ENCODE measurements at places on chromosomes 2 and 18.

DNA sequence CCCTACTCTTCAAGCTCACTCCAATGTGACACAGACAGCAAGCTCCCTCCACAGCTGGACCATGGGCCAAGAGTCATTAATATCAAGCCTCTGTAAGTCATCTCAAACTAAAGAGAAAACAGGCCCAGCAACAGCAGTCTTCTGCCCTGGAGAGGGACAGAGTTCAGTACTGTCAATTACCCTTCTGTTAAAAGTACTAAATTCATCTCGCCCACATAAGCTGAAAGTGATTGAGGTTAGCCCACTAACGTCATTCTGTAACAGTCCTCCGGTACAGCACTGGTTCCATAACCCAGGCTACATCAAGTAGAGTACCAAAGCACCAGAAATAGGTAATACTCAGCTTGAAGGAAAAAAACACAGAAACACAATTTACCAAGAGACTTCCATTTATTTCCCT, 25.9 kb downstream of the THADA start:
- no peak for DNase-seq

DNA sequence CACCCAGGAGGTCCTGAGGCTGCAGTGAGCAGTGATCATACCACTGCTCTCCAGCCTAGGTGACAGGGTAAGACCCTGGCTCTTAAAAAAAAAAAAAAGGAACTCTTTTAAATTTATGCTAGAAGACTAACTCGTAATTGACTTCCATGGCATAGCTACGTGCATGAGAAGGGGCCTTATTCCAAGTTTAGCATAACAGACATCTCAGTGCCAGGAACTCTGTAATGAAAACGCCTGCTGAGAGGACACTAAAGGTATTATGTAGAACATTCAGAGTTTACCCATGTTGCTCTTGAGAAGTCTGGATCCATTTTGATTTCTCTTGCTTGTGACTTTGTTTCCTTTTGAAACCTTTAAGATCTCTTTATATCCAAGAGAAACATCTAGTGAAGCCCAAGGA, 276.0 kb downstream of the ZNF407 start:
- no peak for DNase-seq

DNA sequence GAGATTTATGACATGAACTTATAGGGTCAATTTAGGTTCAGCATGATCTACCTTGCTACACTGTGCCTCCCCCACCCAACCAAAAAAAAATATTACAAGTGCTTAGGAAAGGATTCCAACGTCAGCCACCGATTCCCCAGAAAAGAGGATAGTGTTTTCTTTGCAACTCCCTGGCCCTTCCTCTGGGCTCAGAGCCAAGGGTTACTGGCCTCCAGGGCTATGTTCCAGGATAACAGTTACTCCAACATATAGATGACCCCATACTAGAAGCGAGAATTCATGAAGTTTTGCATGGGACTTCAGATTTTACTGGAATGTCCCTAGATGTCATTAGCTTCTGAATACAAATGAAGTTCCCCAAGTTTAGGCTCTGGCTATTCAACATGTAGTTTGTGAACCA, 172.1 kb downstream of the UPP2 start:
- no peak for DNase-seq

- no peak for DNase-seq
These were observed 113.3 kb downstream of the LDLRAD4 start for GRCh38 chr18:13331846-13332245.

- no peak for DNase-seq
These were observed 8.6 kb downstream of the CYS1 start for GRCh38 chr2:10071595-10071994.

DNA sequence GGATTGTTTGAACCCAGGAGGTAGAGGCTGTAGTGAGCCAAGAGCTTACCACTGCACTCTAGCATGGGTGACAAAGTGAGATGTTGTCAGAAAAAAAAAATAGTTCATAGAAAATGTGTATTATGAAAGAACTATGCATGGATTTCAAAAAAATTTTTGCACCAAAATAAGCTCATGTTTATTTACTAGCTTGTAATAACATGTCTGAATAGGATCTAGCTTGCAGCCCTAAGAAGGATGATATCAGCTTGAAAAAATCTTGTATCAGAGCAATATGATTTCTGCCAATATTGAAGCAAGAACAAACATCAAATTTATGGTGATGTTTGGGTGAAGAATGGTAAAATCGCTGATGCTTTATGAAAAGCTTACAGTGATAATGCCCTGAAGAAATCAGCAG, 97.0 kb upstream of the RFX8 start:
- DNase-seq = no peak

- no peak for DNase-seq
These were observed 103.8 kb upstream of the CDC42EP3 start for GRCh38 chr2:37774976-37775907.

DNA sequence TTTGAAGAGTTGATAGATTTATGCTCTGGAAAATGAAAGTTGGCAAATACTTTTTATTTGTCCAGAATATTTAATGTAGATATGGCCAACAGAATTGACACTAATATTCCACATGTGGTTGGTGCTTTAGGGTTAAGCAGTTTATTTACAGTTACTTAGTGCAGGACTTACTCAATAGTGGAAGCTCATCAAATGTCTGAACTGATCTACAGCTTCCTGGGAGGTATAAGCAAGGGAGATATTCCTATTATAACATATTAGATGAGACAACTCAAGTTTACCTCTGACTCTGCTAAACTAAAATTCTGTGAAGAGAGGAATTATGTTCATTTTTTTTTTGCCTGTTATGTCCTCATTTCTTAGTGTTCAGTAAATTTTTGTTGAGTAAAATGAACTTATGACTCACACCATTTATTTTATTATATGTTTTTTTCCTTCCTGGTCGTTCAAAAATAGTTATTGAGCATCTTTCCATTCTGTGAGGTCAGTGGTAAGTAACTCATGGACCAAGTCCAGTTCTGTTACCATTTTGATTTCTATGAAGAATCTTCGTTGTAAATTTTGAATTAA, 13.6 kb downstream of the ABI2 start:
- no peak for DNase-seq

- DNase-seq = peak; percentile 30
These were observed 251.9 kb upstream of the CHAC2 start for GRCh38 chr2:53515435-53516332.
